Urinary bladder (tissue), 4 donors: ENCODE measurements at places on chromosomes 7 and 10. TPM values are rescaled to one million over a fixed set of nuclear protein-coding genes. Genes with fewer than 3 reads are reported as not detected.

GRCh38 chr7:121339082-121339481 lies 10.3 kb downstream of the WNT16 start:
- DNase-seq, result no peak

- no peak for DNase-seq
Observed at GRCh38 chr10:59793919-59794318, 40.7 kb upstream of the MRLN start.

DNA sequence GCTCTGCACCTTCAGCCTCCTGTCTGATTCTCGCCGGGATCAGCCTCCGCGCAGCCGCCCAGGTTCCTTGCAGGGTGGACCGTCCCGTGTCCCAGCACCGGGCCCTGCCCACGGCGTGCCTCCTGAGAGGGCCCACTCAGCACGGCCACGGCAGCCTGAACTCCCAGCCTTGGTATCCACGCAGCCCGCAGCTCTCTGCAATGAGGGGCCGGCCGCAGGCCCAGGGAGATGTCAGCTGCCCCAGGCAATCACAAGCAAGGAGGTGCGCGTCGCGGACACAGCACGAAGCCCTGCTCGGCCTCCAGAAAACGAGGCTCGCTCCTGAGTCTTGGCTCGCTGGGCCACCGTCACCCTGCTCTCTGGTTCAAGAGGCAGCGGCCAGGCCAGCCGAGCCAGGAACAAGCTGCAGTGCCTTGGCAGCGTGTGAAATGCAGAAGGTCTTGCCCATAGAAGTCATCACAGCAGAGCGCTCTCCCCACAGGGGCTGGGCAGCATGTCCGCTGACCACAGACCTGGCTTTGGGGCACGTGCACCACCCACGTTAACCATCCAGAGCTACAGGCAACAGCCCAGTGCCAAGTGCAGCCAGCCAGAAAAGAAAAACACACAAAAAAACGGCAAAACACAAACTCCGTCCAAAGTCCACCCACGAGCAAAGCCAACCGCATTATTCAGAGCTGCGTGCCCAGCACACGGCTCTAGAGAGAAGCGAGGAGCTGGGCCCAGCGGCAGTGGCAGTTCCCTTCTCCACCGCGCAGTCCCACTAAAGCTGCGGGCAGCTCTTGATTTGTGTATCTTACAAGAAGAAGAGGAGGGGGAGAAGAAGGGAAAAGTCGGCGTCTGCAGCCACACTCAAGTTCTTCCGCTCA lies 13.9 kb downstream of the GPER1 start:
- DNase-seq, result no peak

DNA sequence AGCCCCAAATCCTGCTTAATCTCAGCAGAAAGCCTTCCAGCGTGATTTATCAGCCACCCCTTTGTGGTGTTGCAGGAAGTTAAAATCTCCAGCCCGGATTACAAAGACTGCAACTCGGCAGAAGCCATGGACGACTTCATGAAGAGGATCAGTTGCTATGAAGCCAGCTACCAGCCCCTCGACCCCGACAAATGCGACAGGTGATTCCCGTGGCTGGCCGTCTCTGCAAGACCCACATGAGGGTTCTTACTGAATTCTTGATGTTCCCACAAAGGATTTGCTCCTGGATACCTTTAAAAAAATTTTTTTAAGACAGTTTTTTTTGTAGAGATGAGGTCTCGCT lies 16.7 kb downstream of the PFKFB3 start:
- DNase-seq, result no peak

DNA sequence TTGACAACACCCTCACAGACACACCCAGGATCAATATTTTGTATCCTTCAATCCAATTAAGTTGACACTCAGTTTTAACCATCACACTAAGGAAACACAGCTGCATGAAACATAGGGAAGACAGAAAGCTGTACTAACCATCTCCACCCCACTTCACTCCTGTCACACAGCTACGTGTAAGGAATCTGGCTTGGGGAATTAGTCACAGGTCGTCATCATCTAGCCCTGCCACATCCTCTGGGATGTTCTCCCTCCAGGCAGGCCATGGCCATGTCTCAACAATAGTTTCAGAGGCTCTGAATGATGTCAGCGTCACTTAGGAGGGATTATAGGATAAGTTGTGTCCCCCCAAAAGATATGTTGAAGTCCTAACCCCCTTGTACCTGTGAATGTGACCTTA lies 10.8 kb upstream of the SEMA3C start:
- no peak for DNase-seq

GRCh38 chr10:77571490-77571889 lies 66.1 kb downstream of the KCNMA1 start:
- DNase-seq, result no peak

DNA sequence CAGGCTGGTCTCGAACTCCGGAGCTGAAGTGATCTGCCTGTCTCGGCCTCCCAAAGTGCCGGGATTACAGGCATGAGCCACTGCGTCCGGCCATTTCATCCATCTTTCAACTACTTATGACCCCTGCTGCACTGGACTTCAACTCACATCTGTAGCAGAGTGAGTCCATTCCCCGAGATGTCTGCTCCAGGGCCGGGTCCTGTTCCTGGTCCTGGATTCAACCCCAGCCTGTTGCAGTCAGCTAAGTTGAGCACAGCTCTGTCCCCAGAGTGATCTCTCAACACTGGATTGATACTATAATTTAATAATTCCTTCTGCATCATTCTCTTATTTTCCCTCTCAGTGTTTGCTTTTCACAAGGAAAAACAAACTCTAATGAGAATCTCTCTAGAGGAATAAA lies 25.8 kb downstream of the PRTFDC1 start:
- DNase-seq, result no peak

DNA sequence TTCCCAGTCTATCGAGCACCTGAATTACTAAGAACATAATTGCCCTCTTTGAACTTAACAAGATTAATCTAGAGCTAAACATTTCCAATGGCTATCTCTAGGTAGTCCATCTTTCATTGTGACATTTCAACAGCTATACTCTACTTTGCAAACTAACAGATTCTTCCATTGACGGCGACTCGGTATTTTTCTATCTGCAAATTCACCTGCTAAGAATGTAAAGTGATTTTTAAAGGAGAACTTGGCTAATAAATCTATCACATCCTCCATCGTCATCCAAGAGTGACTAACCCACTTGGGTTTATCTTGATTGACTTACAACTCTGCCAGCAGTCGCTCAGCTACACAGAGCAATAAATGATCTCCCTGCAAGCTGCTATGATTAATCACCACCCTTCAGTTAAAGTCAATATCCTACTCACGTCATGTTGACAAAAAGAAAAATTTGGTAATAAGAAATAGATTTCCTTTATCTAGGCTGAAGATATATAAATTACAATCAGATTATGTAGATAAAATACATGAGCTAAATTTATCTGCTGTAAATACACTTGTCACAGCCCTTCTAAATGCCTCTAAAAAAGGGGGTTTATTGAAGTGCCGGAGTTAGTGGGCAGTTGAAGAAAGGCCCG lies 99.5 kb downstream of the SFMBT2 start:
- no peak for DNase-seq

Gene SLC16A9
- 9.2 TPM for total RNA-seq

- no peak for DNase-seq
Observed at GRCh38 chr7:75646571-75647102, 92.1 kb downstream of the HIP1 start.

Gene ASAH2
- 1.1 TPM for total RNA-seq

GRCh38 chr10:119817991-119818888 lies 54.4 kb downstream of the MCMBP start:
- DNase-seq, result peak; percentile 59

Gene SEMA3D
- total RNA-seq, result 102 TPM

GRCh38 chr10:60816628-60817397 lies 38.5 kb downstream of the CDK1 start:
- DNase-seq, result peak; percentile 89

DNA sequence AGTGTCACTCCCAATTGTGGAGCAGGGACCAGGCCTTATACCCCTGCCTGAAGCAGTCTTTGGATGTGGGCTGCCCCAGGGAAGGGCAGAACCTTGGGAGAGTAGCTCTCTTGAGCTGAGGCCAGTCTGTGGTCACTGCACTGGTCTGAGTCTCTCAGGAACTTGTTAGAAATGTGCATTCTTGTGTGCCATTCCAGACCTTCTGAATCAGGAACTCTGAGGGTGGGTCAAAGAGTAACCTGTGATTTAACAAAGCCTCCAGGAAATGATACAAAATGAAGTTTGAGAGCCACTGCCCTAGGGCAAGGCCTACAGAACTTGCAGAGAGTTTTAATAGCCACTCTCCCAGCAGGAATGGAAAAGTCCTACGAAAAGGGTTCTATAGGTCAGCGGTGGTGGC lies 68.1 kb downstream of the LYZL1 start:
- DNase-seq, result no peak

DNA sequence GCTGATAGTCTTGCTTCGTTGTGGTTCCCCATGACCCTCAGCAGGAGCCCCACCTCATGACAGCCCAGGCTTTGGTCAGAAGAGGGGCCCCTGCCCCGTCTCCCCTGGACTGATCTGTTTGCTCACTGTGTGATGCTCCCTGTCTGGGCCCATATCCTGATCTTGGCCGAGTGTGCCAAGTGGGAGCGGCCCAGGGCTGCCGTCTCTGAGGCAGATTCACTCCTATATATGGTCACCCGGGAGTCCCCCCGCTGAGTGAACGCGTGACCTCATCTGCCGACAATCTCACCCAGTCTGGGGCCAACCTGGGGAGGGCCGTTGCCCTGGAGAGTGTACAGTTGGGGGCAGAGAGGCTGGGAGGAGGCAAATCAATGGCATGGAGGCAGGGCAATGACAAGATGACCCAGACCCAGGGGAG lies 34.5 kb downstream of the PPIF start:
- DNase-seq, result no peak

GRCh38 chr7:47352394-47352968 lies 229.4 kb downstream of the TNS3 start:
- DNase-seq, result no peak
